Upper lobe of right lung (tissue), 1 donor: ENCODE measurements at places on chromosomes 2 and 18. TPM values are rescaled to one million over a fixed set of nuclear protein-coding genes. Genes with fewer than 3 reads are reported as not detected.

- no peak overlapping the region for H3K27ac ChIP-seq
- H3K27me3 ChIP-seq = no peaks in the 10 kb centered on the region
- H3K4me3 ChIP-seq = no peak overlapping the region
Measured at GRCh38 chr2:40773291-40773690, 321.4 kb upstream of the SLC8A1 start.

The SPP2 gene
- not detected for total RNA-seq

GRCh38 chr2:229254206-229254605, 16.9 kb downstream of the PID1 start:
- no peaks in the 10 kb centered on the region for H3K4me1 ChIP-seq
- H3K27ac ChIP-seq = no peak overlapping the region
- no peak overlapping the region for H3K4me3 ChIP-seq
- H3K36me3 ChIP-seq = no peaks in the 10 kb centered on the region

The ASB18 gene
- total RNA-seq = not detected

GRCh38 chr2:48600204-48600813, 17.3 kb upstream of the GTF2A1L start:
- H3K27ac ChIP-seq = no peak overlapping the region
- peaks cover 24% of the 10 kb centered on the region for H3K36me3 ChIP-seq
- H3K4me1 ChIP-seq = no peaks in the 10 kb centered on the region
- H3K4me3 ChIP-seq = no peak overlapping the region
- no peak for DNase-seq
- H3K27me3 ChIP-seq = no peaks in the 10 kb centered on the region

GRCh38 chr2:236972491-236973342, 113.0 kb upstream of the COPS8 start:
- peaks cover 13% of the 10 kb centered on the region for H3K4me1 ChIP-seq
- no peak for DNase-seq
- H3K27me3 ChIP-seq = no peaks in the 10 kb centered on the region
- no peak overlapping the region for H3K4me3 ChIP-seq
- no peak overlapping the region for H3K27ac ChIP-seq

DNA sequence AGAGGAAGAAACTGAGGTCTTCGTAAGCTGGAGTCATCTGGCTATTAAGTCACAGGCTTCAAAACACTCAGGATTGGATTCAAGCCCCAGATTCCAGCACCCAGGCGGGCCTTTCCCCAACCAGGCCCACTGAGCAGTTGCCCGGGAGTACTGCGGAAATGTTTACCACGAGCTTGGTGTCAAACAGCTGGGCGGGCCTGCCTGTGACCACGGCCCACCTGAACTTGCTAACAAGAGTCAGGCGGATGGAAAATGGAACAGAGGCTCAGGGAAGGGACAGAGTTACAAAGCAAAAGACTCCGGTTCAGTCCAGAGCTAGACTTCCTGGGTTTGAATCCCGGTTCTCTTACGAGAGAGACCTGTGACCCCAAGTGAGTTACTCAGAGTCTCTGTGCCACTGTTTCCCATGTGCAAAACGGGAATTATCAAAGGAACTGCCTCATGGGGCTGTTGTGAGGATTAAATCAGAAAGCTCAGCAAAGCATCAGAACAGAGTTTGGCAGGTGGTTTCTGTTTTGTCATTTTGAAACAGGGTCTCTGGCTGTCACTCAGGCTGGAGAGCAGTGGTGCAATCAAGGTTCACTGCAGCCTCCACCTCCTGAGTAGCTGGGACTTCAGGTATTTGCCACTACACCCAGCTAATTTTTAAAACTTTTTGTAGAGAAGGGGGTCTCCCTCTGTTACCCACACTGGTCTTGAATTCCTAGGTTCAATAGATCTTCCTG, 49.0 kb upstream of the TFCP2L1 start:
- no peak overlapping the region for H3K4me3 ChIP-seq
- peaks cover 8% of the 10 kb centered on the region for H3K36me3 ChIP-seq
- no peak for DNase-seq
- H3K4me1 ChIP-seq = peaks cover 11% of the 10 kb centered on the region
- no peaks in the 10 kb centered on the region for H3K27me3 ChIP-seq

The PSMA8 gene
- not detected for total RNA-seq
